CD14-positive monocyte (primary cell): ENCODE measurements at places on chromosomes 16 and 17.

GRCh38 chr17:78535273-78536197 is 41.7 kb downstream of the DNAH17 start:
- DNase-seq: no peak

DNA sequence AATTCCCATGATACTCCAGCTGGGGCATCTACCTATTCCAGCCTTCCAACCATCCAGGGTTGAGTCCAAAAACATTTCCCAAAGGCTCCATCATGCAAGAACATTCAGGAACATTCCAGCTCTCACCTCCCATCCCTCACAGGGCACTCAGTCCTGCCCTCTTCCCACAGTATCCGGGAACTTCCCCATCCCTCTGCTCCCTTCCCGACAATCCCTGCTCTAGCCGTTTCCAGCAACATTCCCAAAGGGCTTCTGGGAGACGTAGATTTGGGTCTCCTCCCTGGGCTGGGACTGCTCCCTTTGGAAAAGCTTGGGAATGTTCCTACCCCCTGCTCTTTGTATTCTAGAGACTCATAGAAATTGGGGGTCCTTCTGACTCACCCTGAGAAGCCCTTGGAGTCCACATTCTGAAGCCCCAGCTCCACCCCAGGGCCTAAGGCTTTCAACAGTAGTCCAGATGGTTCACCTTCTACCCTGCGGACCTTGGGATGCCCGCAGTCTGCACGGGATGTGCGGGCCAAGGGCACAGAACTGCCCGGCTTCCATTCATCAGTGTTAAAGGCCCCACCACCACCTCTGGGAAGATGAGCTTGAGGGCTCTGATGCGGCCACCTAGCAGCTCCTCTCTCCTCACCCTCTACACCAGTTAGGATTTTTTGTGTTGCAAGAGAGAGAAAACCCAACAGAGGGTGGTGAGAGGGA is 25.4 kb downstream of the NGFR start:
- no peak for DNase-seq

DNA sequence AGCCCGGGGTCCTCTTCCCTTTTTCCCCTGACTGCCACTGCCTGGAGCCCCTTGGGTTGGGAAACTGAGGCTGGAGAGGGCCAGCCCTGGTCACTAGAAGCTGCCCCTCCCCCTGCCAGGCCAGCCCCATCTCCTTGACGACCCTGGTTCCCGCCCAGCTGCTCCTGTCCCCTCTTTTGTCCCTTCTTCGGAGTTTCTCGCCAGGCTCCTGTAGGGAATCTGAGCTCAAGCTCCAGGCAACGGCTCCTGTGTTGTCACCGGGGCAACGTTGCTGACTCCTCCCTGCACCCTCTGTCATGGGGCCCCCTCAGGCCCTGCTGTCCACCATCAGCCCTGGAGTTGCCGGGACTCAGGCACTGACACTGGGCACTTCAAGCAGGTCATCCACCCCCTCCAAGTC is 5.7 kb downstream of the LLGL1 start:
- no peak for DNase-seq

GRCh38 chr17:72386619-72387237 is 265.9 kb downstream of the SOX9 start:
- no peak for DNase-seq

- peak; percentile 82 for DNase-seq
Measured at GRCh38 chr17:34249478-34249877, 5.6 kb upstream of the CCL2 start.
